ENCODE measurements at places on chromosomes 6 and 20.
A peak's percentile ranks its signal among the peaks of the same experiment; 100 is the strongest.

GRCh38 chr6:5278047-5278446 is 16.7 kb downstream of the FARS2 start:
- no peak for DNase-seq

- DNase-seq, result no peak
These were observed 221.2 kb downstream of the SLC24A3 start for GRCh38 chr20:19433371-19434350.

DNA sequence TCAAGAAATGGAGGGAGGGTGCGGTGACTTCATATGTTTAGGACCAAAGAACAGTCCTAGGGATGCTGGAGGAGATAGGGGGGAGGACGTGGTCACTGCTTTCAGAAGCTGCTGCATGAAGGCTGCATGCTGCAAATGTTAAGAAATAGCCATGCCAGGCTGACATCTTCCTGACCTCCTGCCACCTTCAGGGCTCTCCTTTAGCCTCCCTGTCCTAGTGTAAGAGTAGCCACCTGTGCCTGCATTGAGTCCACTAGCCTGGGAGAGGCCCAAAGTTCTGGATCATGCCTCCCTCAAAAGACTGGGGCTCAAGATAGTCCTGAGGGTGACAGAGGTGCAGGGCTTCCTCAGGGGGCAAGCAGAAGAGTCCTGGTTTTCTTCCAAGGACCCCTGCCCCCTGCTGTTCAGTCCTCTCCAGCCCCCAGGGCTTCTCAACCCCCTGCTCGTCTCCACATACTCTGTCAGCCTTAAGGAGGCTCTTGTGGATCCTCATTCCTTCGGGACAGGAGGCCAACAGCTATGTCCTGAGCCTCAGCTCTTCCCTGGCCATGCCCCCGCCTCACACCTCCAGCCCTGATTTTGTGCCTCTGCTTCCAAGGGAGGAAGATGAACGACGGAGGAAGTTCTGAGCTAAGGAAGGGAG is 96.3 kb downstream of the MRPL14 start:
- DNase-seq, result no peak

DNA sequence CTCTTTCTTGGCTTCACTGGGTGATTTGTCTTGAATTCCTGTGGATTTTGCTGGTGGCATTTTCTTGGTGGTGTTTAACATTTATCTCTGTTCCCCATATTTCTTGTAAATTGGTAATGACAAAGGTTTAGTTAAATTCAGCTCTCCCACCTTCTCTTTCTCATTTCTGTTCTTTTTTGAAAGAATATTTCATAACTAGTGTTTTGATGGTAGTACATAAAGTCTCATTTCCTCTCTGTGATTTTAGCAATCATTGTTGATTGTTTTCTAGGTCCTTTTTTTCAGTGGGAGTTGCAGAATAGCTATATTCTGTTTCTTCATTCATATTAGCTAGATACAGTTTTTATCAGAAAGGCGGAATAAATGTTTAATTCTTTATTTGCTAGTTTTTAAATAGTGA is 73.1 kb downstream of the QKI start:
- DNase-seq, result no peak

DNA sequence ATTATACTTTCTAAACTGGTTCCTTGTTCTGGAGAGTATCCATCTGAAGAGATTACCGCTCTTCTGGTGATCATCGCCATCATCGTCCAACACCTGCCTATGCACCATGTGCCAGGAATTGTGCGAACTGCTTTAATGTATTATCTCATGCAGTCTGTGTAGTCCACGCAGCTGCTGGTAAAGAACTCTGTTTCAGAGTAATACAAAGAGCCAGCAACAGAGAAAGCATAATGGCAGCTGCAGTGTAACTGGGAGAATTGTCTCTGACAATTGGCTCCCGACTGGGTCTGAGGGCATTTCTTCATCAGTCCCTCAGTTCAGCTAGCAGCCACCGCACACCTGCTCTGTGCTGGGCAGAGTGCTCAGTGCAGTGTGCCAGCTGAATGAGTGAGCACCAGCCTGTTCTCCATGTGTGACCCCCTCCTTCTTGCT is 383.4 kb downstream of the GRIK2 start:
- DNase-seq, result no peak

DNA sequence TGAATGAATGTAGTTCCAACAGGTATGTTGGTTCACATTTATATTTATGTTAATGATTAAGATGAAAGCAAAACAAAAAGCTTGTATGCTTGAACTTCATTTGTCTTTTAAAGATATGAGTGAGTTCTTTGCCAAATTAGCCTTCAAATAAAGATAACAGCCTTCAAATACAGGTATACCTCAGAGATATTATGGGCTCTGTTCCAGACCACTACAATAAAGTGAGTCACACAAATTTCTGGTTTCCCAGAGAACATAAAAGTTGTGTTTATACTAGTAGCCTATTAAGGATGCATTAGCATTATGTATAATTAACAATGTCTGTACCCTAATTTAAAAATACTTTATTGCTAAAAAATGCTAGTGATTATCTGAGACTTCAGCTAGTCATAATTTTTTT is 245.3 kb upstream of the MAN1A1 start:
- DNase-seq, result no peak

- peak; percentile 27 for DNase-seq
These were observed 336.8 kb upstream of the MANEA start for GRCh38 chr6:95240514-95240913.

DNA sequence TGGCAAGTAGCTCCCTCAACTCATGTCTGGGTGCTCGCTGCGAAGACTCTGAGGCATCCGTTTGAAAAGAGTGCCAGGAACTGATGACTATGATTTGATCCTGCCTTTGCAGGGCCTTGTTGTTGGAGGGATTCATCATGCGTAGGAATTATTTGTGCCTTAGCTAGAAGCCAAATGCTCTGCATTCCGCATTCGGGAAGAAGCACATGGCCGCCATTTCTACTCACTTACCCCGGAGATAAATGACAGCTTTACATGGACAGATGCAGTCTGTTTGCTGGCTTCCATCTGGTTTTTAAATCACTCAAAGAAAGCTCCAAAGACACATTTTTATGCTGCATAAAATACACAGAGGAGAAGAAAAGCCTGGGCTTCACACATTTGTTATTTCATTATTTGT is 363.3 kb upstream of the CDH4 start:
- DNase-seq, result no peak

- no peak for DNase-seq
These were observed 463.6 kb downstream of the HACE1 start for GRCh38 chr6:104396077-104396476.

DNA sequence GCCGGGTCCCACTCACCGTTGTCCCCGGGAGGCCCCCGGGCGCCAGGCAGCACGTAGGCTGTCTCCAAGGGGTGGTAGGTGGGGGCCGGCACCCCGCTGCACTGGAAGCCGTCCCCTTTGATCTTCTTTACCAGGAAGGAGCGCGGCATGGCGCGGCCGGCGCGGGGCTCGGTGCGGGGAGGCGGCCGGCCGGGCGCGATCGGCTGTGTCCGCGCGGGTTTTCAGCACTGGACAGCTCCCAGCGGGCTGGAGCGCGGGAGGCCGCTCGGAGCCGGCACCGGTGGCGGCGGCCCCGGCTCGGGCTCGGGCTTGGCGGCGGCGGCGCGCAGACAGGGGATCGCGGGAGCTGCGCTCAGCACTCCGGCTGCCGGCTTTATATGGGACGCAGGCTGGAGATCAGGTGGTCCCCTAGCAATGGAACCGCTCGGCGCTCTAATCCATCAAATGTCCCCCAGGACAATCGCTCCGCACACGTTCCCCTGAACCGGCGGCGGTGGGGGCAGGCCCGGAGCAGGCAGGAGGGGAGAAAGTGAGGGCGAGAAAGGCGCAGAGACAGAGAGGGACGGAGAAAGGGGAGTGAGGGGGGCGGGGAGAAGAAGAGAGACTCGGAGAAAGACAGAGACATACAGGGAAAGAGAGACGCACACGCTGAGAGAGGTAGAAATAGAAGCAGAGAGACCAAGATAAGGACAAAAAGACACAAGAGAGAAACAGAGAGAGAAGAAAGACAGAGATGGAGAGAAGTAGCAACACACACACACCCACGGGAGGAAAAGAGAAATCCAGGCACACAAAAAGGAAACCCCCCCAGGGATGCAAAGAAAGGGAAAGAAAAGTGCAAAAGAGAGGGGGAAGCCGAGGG is at the start of gene SCRT2:
Gene SCRT2, minus strand, starts transcription at position 350 of the 862 bp plus-strand sequence. Its CDS starts 201 bp downstream, at position 149.
- DNase-seq, result peak; percentile 30

DNA sequence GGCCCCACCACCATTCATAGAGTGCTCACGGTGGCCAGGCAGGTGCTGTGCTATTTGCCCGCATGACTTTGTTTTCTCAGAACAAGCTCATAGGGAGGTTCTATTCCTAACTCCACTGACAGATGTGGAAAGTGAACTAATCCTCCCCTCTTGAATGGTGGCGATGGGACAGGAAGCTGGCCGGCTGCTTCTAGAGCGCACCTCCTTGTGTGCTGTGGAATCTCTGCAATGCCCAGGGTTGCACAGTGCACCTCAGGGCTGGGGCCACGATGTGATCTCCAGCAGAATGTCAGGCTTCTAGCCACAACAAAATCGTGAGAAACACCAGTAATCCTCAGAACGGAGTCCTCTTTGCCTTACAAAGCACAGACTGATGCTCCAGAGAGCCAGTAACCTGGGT is 53.8 kb upstream of the SLC22A23 start:
- DNase-seq, result no peak

- DNase-seq, result no peak
These were observed 896 bp upstream of the RNASET2 start for GRCh38 chr6:166957087-166957804.

DNA sequence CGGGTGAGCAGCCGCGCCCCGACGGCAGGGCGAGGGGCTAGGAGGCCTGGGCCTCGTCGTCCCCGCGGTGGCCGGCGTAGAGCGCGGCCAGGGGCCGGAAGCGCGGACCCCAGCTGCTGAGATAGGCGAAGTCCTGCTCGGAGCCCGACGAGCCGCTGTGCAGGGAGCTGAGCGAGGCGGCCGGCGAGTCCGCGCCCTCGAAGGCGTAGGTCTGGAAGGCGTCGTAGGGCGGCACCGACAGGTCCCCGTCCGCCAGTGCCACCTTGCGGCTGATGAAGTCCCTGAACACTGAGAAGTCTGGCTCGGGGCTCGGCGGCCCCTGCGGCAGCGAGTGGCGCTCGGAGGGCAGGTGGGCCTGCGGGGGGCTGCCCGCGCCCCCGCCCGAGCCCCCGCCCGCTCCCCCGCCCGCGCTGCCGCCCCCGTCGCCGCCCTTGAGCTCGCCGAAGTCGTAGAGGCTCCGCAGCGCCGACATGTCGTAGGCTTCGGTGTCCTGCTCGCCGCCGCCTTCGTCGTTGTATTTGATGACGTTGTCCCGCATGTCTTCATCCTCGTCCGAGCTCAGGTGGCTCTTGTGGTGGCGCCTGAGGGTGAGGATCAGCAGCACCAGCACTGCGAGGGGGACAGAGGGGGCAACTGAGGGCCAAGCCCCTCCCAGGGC is 56.5 kb downstream of the CD40 start:
- DNase-seq, result peak; percentile 34
